ENCODE measurements at places on chromosomes 2 and 18.

DNA sequence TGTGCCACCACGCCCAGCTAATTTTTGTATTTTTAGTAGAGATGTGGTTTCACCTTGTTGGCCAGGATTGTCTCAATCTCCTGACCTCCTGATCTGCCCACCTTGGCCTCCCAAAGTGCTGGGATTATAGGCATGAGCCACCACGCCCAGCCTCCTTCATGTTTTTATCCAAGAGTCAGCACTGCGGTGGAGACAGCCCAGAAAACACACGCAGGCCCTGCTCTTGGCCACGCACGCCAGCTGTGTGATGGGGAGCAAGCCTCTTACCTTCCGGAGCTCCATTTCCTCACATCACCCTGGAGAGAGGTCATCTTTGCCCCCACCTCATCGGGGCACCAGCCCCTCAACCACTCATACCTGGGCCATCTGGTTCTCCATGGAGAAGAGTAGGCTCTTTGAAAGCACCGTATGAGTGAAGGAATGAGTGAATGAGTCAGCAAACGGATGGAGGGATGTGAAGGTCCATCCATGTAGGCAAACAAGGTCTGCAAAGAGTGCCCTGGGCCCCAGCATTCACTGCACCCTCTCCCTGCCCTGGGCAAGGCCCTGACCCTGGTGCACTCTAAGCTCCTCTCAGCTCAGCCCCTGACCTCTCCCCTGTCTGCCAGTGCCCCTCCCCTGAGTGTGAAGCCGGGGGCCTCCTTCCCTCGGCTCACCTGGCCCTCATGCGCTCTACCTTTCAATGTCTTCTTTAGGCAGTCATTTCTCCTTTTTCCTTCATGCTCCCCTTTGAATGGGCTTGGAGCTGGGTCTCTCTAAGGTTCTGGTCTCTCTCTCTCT lies 7.4 kb downstream of the GYPC start:
- peaks cover 55% of the 10 kb centered on the region for H3K4me1 ChIP-seq
- no peaks in the 10 kb centered on the region for H3K36me3 ChIP-seq
- no peak overlapping the region for H3K4me3 ChIP-seq
- no peaks in the 10 kb centered on the region for H3K27me3 ChIP-seq
- no peak overlapping the region for H3K27ac ChIP-seq

DNA sequence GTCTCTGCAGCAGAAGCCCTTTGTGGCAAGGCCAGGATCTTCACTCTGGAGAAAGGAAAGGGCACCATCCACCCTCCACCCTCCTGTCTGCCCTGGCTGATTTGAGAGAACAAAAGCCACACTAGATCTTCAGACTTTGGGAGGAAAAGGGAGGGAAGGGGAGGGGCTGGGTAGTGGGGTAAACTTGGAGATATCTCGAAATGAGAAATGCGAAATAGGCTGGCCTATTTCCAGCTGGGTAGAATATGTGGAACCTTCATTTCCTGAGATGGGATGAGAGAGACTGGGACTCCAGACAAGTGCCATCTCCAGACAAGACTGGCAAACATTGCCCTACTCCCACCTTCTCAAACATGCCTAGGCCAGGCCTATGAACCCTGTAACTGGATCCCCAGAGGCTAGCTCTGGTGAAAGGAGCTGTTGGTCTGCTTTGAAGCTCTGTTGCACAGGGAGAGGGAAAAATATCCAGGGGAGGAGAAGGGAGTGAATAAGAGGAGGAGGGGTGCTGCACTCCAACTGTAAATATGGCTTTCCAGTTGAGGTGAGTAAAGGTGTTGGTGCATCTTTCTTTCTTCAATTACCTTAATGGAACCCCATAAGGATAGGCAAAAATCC lies 1.7 kb downstream of the HOXD12 start:
- peaks cover 95% of the 10 kb centered on the region for H3K27me3 ChIP-seq
- H3K4me3 ChIP-seq = no peak overlapping the region
- H3K27ac ChIP-seq = no peak overlapping the region
- H3K36me3 ChIP-seq = no peaks in the 10 kb centered on the region
- DNase-seq = no peak

- no peaks in the 10 kb centered on the region for H3K36me3 ChIP-seq
- H3K4me1 ChIP-seq = no peaks in the 10 kb centered on the region
- H3K27ac ChIP-seq = no peak overlapping the region
- no peaks in the 10 kb centered on the region for H3K27me3 ChIP-seq
Measured at GRCh38 chr18:49381267-49381845, 79.1 kb downstream of the DYM start.

GRCh38 chr2:134550566-134551164 lies 168.1 kb downstream of the TMEM163 start:
- no peak overlapping the region for H3K4me3 ChIP-seq
- peaks cover 4% of the 10 kb centered on the region for H3K4me1 ChIP-seq
- no peaks in the 10 kb centered on the region for H3K27me3 ChIP-seq
- no peak for DNase-seq

GRCh38 chr2:198791623-198792022 lies 666.1 kb downstream of the SATB2 start:
- no peaks in the 10 kb centered on the region for H3K36me3 ChIP-seq
- no peak overlapping the region for H3K4me3 ChIP-seq
- H3K27me3 ChIP-seq = no peaks in the 10 kb centered on the region
- DNase-seq = no peak
- H3K27ac ChIP-seq = no peak overlapping the region

Measured in upper lobe of left lung (tissue), 6 donors.